ENCODE measurements at places on chromosomes 6 and 20.

GRCh38 chr6:108736832-108737231 lies 111.4 kb upstream of the ARMC2 start:
- no peak for DNase-seq

GRCh38 chr20:32510601-32511357 lies 74.4 kb downstream of the NOL4L start:
- DNase-seq: peak; percentile 57

- DNase-seq: no peak
Measured at GRCh38 chr6:117595099-117595923, 7.0 kb downstream of the GOPC start.

- peak; percentile 95 for DNase-seq
Measured at GRCh38 chr6:33247977-33248642, 23.6 kb downstream of the VPS52 start.

DNA sequence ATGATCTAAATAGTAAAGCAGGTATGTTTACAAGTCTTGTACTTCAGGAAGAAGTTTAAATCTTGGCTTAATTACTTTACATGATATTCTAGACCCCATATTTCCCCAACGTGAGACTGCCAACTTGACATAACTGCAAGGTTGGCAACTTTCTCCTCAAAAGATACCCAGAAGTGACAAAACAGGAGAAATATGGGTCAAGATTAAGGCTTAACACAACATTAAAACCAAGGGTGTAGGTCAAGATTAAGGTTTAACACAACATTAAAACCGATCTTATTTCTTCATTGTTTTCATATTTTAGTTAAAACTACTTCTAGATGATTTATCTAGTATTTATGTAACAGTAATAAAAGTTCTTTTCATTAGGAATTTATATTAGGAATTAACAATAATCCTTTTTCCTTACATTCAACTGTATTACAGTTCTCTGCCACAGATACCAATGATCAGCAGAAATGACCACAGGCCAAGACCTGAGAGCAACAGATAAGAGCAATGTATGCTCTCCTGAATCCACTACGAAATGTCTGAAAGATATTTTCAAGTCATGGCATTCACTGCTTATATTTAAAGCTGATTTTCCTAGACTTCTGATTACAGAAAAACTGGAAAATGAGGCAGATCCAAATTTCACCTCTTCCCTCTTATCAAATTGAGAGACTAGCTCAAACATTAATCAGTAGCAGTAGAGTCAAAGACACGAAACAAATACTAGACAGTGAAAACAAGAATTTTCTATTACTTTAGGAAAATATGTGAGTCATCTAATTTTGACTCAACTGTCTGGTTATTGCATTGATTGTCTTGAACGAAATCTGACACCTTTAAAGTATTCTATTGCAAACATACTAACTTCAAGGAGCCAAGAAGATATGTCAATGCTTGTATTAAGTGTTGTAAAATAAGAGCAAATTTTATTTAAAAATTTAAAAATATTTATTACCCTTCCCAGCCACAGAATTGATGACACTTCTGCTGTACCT lies 72.3 kb downstream of the RNGTT start:
- no peak for DNase-seq

DNA sequence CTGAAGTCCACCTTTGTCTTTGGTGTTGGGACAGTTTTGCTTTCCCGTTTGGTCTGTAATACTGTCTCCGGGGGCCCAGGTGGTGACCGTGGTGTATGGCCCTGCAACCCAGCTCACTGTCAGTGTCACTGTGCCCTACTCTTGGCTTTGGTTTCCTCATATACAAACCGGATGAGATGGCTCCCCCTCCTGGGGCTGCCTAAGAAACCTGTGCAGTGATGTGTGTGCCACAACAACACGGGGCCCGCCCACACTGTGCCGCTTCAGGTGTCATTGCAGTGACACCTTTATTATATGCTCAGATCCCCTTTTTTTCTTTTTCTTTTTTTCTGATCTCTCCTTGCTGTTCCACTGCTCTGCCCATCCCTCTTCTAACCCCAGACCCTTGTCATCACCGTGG lies 73.9 kb downstream of the RAMACL start:
- no peak for DNase-seq

DNA sequence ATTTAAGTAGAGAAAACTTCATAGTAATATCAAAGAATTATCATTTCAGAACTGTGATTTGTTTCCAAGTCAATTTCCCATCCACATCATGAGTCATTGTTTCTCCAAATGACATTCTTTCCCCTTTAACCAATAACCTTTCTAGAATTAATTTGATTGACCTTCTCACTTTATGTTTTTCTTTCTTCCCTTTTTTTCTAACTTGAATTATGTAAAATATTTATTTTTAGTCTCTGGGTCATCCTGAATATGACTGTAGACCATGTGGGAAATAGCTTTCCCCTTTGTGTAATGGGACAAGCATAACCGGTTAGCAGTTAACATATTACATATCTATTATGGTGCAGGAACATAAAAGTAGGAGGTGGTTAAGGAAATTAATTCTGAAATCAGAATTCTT lies 291.1 kb downstream of the GJA1 start:
- no peak for DNase-seq

DNA sequence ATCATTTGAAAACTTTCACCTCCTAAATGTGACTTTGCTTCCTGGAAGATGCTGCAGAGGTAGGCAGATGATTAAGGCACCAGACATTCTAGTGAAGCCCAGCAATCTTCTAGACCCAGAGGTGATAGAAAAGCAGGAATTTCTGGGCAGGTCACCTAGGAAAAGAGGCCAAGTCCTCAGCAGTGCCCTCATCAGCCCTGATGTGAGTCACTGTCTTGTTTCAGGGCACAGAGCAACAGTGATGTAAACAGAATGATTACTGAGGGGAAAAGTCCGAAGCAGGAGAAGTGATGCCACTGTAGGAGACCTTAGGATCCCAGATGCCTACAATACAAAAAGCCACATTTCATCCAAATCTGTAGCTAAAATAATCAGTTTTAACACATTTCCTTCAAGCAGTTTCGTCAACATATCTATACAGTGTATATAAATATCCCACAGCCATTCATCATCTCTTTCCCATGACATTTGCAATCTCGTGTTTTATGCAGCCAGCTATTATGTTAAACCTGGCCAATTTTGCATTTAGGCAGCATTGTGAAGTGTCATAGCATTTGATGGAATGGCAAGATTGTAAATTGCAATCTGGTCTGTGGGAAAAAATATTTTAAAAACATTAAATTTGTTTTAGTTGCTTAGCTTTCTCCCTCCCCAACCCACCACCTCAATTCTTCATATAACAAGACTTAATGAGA lies 401.2 kb upstream of the RNF217 start:
- DNase-seq: no peak

GRCh38 chr6:63910863-63911551 lies 275.4 kb downstream of the PHF3 start:
- DNase-seq: no peak

DNA sequence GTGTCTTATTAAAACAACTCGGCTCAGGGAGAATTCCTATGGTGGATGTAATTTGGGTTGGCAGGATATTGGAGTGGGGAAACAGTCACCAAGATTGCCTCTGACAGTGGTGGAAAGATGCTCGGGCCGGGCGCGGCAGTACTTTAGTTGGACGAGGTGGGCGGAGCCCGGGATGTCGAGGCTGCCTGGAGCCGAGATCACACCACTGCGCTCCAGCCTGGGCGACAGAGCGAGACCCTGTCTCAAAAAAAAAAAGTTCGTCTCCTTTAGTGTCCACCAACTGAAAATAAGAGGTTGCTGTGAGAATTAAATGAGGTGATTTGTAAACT lies 621 bp downstream of the NOL7 start:
- DNase-seq: peak; percentile 61

GRCh38 chr20:37688093-37688492 lies 5.7 kb upstream of the CTNNBL1 start:
- DNase-seq: no peak

- DNase-seq: no peak
Measured at GRCh38 chr6:74182992-74183391, 487.0 kb downstream of the CD109 start.

- no peak for DNase-seq
Measured at GRCh38 chr6:82629921-82630320, 266.3 kb downstream of the TPBG start.

GRCh38 chr6:91081452-91082067 lies 494.7 kb upstream of the MAP3K7 start:
- DNase-seq: no peak

- DNase-seq: no peak
Measured at GRCh38 chr20:59207235-59207634, 43.6 kb downstream of the ZNF831 start.

GRCh38 chr6:87832025-87832825 lies 130.2 kb upstream of the AKIRIN2 start:
- DNase-seq: no peak

GRCh38 chr6:122369536-122369935 lies 29.9 kb upstream of the HSF2 start:
- DNase-seq: no peak

DNA sequence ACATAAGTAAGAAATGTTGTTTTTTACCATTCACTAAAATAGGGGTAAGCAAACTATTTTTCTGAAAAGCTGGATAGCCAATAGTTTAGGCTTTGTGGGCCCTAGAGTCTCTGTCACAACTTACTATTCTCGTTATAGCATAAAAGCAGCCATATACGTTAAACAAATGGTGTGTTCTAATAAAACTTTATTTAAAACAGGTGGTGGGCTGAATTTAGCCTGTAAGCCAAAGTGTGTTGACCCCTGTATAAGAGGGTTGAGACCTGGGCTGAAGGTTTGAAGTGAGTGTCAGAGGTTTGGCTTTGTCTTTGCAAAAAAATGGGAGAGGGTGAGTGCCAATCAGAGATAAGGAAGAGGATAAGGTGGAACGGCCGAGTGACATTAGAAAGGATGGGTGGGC lies 197.2 kb downstream of the RNF144B start:
- no peak for DNase-seq

DNA sequence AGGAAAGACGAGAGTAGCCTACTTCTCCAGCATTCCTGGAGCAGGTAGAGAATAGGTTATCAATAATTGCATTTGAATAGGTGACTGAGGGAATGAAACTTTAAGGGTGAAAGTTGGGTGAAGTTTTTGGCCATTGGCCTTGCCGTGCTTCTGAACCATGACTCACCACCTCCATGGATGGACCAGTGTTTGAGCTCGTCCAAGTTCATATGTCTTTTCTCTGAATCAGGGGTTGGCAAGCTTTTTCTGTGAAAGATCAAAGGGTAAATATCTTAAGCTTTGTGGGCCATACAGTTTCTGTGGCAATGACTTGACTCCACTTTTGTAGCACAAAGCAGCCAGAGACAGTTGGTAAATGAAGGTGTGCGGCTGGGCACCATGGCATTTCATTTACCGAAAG lies 31.8 kb downstream of the SNRNP48 start:
- no peak for DNase-seq

- no peak for DNase-seq
Measured at GRCh38 chr6:5783584-5784089, 223.1 kb downstream of the NRN1 start.

DNA sequence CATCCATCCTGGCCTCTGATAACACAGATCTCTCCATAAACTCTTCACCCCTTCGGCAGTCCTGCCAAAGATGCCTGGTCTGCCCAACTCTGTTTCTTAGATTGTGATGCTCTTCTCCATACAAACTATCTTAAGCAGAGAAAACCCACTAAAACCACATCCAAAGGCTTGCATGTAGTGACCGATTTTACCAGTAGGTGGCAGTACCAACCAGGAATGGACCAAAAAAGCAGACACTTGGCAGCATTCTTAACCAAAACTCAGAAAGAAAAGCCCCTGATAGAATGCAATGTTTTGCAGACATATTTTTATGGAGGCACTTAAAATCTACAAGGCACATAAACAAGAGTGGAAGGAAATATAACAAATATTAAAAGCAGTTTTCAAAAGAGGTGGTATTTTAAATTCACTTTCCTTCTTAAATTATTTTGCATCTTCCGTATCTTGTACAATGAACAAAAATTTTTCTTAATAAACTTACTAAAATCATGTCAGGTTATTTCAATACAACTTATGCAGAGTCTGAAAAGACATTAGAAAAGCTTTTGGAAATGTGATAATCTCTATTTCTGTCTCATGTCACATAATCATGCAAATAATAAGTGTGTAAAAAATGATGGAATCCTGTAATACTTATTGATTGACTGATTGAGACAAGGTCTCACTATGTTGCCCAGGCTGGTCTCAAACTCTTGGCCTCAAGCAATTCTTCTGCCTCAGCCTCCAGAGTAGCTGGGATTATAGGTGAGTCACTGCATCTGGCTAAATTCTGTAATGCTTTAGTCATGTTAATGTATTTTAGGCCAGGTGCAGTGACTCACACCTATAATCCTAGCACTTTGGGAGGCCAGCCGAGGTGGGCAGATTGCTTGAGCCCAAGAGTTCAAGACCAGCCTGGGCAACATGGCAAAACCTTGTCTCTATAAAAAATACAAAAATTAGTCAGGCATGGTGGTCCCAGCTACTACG lies 29.4 kb downstream of the LRP11 start:
- no peak for DNase-seq

DNA sequence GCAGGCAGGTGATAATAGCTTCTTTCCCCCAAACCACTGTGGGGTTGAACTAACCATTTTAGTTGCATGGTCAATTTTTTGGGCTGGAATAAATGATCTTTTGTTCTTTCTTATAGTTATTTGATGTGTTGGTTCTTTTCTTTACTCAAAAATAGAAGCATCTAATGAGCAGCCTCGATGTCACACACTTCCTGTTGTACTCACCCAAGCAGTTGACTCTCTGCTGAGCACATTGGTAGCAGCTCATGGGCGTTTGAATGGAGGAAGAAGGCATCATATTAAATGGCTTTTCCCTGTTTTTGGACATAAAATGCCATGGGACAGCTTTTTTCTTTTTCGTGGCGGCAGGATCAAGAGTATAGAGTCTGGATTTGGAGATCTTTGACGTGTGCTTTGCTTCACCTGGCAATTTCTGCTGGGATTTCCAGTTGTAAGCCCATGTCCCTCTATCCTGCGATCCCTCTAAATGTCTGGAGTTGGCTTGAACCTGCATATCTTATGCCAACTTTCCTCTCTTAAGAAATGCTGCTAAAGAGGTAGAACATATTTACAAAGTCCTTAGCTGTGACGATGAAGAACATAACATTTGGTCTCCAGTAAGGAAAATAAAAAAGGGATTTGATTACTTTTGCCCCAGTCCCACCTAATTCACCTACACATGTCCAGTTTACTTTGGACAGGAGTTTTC lies 268.3 kb downstream of the PRL start:
- DNase-seq: no peak

DNA sequence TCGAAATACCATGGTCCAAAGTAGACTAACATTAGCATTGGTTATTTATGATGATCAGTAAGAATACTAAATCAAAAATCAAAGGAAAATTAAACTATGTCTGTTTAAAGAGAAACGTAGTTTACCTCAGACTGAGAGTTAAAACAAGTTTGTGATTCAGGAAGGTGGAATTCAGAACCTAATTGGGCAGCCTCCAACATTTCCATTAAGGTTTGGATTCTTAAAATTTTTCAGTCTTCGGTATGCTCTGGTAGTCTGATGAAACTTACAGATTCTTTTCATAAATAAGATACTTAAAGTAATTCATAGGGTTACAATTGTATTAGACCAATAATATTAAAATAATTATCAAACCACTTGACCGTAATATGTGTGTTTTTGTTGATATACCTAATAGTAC lies 18.6 kb downstream of the HFE start:
- no peak for DNase-seq

All from activated naive CD4-positive, alpha-beta T cell treated with anti-CD3 and anti-CD28 coated beads, Interleukin-2, amount 50 U/mL, for 72 hours (primary cell).